Activated CD8-positive, alpha-beta memory T cell treated with anti-CD3 and anti-CD28 coated beads for 1 hour (primary cell): ENCODE measurements at places on chromosomes 1 and 21.

DNA sequence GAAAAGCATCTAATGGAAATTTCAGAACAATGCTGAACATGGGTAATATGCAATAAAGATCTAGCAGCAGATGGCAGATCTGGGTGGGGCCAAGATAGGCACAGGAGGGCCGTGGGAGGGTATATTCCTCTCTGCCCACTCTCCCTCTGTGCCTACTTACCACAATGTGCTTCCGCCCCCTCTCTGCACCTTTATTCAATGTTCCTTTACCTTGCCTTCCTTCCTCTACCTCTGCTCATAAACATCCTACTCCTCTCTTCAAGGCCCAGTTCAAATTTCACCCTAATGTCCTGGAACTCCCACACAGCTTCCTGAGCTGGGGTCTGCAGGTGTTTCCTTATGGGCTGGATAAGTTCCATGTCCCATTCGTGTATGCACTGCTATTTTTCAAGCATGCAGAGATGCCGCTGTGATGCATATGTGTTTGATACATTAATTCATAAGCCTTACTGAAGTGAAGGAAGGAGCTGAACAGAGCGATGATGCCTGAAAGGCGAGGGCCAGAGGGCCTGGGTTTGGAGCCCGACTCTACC is 65.6 kb upstream of the EDEM3 start:
- DNase-seq = no peak

DNA sequence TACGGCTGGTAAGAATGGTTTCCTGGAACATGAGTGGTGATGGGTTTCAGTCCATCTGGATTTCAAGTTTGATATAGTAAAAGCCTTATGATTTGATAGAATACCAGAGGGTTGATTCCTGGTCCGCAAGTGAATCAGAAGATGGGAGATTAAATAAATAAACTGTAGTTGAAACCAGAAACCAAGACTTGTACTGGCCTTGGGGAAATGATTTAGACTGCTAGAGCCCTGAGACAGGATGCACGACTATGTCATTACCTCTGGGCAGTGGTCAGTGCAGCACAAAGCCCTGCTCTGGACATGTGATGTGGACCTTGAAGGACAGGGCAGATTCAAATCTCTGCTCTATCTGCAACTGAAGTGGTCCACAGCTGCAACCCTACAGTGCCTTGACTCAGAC is 15.6 kb upstream of the FMOD start:
- no peak for DNase-seq

- no peak for DNase-seq
These were observed 124.3 kb downstream of the VAV3 start for GRCh38 chr1:107840725-107841124.

DNA sequence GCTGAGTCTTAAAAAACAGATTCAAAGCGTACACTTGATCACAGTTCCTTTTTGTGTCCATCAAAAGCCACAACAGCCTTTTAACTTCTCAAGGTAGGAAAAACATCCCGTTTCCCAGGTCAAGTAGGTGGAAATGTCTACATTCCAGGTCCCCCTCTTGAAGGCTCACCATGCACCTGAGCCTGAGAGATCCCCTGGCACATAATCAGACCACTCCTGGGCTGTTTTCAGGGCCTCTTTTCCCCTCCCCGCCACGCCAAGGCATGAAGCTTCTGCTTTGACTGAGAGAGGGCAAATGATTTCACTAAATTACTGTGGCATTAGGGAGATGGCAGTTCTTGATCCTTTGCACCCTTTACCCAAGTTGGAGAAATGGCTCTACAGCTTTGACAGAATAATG is 21.7 kb downstream of the CNN3 start:
- DNase-seq = no peak

DNA sequence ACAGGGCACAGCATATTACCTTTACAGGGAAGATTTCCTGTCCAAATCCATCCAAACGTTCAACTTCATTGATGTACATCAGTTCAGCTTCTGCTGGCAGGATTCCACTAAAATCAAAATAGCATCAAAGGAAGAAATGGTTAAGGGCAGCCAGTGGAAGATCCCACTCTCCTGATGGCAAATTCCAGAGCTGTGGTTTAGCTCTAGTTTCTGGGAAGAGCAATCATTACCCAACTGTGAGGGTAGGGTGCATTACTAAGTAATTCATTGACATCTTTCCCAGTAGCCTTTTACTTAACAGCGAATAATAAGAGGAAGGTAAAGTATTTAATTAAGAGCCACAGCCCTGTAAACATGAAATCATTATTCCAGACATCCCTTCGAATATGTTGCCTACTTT is 120.7 kb downstream of the SMYD2 start:
- no peak for DNase-seq

DNA sequence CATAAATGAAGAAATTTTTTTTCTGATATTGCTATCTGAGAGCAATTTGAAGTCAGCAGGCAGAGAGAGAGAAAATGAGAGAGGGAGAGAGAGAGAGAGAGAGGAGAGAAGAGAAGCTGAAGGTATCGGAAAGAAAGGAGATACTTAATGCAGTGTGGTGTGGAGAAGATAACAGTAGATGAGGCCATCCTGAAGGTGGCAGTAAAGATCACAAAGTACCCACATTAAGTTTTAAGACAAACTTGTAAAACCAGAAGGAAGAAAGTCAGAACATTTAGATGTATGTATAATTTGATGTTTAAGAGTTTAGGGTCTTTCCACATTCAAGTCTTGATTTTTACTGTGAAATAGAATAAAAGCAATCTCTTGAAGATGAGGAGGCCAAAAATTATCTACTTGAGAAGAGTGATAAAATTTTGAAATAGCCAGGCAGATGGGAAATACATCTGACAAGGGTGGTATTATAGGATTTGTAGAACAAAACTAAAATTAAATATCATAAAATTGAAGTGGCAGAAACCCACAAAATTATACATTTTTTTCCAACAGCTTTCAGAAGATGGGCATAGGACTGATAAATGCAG is 1753.4 kb downstream of the MRPL39 start:
- DNase-seq = no peak
